NCI-H2081 (cell line): ENCODE measurements at places on chromosomes 1 and 21.

GRCh38 chr21:40685141-40685540 lies 161.8 kb downstream of the DSCAM start:
- DNase-seq, result no peak

DNA sequence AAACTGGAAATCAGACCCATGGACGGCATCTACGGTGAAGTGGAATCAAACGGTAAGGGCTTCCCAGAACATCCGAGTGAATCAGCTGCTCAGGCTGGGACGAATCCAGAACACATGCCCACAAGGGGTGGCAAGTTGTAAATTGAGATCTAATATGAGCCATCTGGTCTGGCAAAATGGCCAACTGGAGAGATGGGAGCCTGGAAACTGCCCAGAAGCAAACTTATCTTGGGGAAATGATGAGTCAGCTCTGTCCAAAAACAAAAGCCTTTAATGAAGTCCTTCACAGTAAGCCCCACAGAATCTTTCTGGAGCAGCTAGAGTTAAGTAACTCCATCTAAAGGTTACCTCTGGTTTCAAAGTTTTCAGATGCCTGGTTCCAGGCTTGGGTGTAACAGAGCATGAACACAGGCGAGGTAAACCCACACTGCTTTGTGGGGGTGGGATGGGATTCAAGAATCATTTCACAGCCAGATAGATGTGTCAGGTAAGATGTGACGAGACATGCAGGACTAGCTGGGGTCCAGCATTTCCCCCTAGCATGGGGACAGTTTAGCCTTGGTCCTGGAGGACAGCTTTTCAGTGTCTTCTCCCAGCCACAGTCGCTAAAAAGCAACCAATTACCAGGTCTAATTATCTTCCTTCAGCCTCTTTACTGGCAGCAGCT lies 10.5 kb upstream of the SRP9 start:
- peak; percentile 45 for DNase-seq

GRCh38 chr1:30322859-30323257 lies 400.5 kb downstream of the MATN1 start:
- no peak for DNase-seq

GRCh38 chr1:166064951-166065350 lies 101.8 kb downstream of the FAM78B start:
- DNase-seq, result no peak

GRCh38 chr1:209609041-209609790 lies 25.7 kb downstream of the CAMK1G start:
- DNase-seq, result no peak

DNA sequence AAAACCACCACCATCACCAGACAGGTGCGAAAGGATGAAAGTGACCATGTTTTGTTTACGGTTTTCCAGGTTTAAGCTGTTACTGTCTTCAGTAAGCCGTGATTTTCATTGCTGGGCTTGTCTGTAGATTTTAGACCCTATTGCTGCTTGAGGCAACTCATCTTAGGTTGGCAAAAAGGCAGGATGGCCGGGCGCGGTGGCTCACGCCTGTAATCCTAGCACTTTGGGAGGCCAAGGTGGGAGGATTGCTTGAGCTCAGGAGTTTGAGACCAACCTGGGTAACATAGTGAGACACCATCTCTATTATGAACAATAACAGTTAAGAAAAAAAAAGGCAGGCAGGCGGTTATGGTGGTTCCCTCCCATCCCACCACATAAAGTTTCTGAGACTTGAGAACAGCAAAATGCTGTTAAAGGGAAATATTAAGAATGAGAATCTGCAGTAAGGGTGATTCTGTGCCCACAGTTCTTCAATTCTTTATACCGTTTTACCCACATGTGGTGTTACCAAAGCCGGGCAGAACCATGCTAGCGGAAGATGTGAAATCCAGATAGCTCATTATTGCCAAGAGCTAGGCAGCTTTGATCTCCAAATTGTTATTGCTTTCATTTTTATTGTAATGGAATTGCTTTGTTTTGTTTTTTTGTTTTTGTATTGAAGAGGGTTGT lies 34.5 kb upstream of the TDRD10 start:
- DNase-seq, result no peak
